SK-MEL-5 (cell line): ENCODE measurements at places on chromosomes 12 and 14.

GRCh38 chr12:6788972-6789924, at the start of gene CD4:
TSS of gene CD4 (plus strand) at chr12:6789528. CDS start at chr12:6800139, 10,611 bp downstream.
- no peak for DNase-seq

DNA sequence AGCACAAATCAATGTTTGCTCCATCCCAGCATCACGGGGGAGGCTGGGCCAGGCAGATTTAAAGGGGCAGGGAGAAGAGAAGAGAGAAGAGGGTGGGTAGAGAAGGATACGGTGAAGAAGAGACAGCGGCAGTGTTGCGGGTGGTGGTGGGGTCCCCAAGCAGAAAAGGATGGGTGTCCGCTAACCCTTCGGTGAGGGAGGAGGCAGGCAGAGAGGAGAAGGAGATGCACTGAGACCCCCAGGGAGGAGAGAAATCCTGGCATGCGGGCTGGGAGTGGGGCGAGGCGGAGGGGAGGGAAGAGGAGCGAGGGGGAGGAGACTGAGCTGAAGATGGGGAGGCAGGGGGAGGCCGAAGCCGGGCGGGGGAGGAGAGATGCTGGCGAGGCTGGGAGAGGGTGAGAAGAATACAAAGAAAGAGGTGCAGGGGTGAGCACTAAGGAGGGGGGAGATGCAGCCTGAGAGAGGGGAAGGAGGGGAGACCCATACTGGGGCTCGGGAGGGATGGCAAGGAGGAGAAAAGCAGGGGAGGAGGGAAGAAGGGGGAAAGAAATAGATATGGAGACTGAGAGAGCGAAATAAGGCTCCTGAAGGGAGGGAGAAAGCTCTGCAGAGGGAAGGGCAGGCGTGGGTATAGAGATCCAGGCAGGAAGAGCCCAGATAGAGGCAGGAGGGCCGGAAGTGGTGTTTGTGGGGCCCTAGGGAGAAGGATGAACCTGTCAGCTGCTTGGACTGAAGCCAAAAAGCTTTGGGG, at the start of gene JPH4:
TSS of gene JPH4 (minus strand) at position 231 of the 751 bp plus-strand sequence. CDS start 1,337 bp downstream, outside the sequence.
- peak; percentile 33 for DNase-seq

- DNase-seq, result no peak
Measured at GRCh38 chr12:121333747-121334146, 18.5 kb downstream of the ANAPC5 start.

DNA sequence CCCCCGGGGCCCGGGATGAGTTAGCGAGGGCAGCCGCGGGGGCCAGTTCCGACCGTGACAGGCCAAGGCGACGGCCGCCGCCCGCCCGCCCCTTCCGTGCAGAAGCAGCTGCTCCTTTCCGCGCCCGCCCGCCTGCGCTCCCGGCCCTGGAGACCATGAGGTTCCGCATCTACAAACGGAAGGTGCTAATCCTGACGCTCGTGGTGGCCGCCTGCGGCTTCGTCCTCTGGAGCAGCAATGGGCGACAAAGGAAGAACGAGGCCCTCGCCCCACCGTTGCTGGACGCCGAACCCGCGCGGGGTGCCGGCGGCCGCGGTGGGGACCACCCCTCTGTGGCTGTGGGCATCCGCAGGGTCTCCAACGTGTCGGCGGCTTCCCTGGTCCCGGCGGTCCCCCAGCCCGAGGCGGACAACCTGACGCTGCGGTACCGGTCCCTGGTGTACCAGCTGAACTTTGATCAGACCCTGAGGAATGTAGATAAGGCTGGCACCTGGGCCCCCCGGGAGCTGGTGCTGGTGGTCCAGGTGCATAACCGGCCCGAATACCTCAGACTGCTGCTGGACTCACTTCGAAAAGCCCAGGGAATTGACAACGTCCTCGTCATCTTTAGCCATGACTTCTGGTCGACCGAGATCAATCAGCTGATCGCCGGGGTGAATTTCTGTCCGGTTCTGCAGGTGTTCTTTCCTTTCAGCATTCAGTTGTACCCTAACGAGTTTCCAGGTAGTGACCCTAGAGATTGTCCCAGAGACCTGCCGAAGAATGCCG, 699 bp downstream of the MGAT2 start:
- peak; percentile 40 for DNase-seq

- no peak for DNase-seq
Measured at GRCh38 chr14:34824826-34825225, 50.3 kb downstream of the BAZ1A start.

DNA sequence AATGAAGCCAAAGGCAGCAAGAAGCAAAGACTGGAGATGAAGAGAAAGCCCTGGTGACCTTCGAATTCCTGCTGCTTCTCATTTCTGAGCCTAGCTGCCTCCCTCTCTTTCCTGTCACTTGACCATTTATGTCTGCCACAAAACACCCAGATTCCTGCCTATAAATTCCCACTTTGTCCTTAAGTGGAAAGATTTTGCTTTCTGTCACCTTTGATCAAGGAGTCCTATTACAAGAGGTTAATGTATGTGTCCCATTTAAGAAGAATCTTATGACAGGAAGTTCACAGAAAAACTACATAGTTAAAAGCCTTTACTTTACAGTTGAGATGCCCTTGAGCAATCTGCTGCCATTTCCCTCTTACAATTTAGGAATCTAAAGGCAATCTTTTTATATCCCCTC, 155.7 kb downstream of the GALC start:
- DNase-seq, result peak; percentile 92

GRCh38 chr14:75132382-75133086, 5.7 kb upstream of the NEK9 start:
- DNase-seq, result peak; percentile 89

GRCh38 chr12:107331912-107332311, 238.6 kb upstream of the CRY1 start:
- DNase-seq, result no peak

- DNase-seq, result peak; percentile 77
Measured at GRCh38 chr12:90940872-90941499, 14.0 kb downstream of the CCER1 start.

DNA sequence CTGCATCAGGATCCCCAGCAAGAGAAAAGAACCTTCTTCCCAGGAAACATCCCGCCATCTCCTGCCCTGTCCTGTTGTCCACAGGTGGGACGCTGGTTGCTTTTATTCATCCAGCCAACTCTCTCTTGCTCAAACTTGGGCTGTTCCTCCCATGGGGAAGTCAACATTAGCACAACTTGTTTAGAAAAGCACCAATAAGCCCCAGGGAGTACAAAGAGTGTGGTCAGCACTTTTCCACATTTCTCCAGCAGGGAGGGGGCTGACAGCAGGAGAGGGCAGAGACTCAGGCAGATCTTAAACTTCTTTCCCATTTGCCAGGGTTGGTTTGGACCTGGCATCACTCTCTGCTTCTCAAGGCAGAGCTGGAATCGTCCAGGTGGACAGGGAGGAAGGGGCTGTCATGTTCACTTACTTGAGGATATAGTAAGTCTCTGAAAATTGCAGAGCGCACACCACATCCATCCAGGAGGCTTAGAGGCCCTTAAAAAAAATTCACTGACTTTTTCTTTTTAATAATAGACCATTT, 74.9 kb downstream of the RBM19 start:
- no peak for DNase-seq

DNA sequence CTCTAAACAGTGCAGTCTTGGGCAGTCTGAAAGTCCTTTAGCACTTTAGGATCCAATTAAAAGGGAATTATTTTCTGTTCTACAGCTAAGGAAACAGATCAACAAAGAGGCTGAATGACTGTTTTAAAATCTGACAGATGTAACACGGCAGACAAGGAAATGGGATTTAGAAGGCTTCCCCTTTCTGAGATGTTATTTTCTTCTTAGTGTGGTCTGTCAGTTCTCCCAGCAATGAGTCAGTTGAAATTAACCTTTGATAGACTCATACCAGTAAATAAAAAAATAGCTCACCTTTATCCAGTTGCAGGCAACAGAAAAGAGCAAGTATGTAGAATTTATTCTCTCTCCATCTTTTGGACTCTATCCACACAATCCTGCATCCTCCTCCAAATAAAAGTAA, 98.1 kb downstream of the NEDD1 start:
- no peak for DNase-seq

DNA sequence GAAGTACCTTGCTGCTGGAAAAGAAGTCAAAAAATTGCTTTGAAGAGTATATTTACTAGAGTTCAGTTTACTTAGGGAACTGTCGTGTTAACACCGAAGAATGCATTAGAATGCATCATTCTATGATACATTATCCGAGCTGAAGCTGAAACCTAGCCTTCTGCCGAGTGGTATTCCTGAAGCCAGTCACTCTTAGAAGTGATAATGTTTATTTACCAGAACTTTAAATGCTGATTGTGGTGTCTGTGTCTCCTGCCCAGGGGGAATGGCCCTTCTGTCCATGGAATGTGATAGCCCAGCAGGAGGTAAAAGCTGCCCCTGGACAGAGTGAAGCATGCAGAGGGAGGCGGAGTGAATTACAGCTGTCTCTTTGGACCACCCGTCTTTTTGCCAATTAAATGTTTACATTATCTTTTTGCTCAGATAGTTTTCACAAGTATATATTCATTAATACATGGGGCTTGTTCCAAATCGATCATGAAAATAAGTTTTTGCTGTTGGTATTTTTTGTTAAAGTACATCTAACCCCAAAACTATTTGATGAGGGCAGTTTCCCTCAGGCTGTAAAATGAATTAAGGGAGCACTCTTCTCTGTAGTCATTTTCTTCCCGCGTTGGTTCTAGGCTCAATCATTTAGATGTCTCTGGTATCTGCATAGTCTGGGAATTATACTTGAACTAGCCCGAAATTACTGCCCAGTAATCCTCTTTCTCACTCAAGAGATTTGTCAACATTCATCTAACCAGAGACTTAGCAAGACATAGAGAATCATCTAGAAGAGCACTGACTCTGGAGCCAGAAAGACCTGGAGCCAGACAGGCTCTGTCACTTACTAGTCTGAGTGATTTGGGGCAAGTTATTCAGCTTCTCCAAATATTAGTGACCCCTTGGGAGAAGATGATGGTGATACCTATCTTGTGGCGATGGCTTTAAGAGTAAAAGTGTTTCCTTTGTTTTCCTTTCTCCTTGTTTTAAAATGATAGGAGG, 147.6 kb downstream of the CRADD start:
- no peak for DNase-seq

GRCh38 chr12:14769466-14769968, 33.8 kb downstream of the WBP11 start:
- peak; percentile 37 for DNase-seq

GRCh38 chr12:47652521-47653234, 53.2 kb downstream of the RPAP3 start:
- DNase-seq, result peak; percentile 14

DNA sequence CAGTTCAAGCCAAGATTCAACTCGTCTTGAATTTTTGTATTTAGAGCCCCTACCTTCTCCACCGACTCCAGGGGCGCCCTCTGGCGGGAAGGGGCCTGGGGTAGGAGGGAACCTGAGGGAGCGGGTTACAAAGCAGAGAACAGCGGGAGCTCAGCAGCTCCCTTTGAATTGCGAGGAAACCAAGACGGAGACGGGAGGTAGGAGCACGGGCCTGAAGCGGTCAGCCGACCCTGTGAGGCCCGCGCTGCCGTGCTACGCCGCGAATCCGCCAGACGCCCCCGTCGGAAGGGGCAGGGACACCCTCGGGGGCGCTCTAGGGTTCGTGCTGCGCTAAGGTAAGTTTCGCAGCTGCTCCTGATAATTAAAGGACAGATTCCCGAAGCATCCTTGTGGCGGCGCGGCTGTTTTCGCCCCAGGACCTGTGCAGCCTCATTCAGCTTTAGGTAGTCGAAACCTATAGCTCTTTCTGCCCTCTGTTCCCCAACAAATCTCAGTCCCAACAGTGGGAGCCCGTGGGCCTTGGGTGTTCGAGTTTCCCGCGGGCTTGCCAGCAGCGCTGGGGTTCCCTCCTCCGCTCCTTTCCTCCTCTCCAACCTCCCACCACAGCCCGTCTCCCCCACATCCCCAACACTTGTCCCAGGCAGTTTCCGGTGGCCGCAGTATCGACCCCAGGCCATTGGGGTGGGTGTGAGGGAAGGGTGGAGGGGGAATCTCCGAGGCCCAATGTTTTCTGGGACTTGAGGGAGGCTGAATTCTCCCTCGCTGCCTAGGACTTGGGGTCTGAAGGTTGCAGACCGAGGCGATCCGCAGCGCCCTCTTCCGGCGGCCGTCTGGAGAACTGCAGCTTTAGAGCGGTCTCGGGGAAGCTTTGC, 5.1 kb upstream of the NKX2-1 start:
- DNase-seq, result peak; percentile 71

DNA sequence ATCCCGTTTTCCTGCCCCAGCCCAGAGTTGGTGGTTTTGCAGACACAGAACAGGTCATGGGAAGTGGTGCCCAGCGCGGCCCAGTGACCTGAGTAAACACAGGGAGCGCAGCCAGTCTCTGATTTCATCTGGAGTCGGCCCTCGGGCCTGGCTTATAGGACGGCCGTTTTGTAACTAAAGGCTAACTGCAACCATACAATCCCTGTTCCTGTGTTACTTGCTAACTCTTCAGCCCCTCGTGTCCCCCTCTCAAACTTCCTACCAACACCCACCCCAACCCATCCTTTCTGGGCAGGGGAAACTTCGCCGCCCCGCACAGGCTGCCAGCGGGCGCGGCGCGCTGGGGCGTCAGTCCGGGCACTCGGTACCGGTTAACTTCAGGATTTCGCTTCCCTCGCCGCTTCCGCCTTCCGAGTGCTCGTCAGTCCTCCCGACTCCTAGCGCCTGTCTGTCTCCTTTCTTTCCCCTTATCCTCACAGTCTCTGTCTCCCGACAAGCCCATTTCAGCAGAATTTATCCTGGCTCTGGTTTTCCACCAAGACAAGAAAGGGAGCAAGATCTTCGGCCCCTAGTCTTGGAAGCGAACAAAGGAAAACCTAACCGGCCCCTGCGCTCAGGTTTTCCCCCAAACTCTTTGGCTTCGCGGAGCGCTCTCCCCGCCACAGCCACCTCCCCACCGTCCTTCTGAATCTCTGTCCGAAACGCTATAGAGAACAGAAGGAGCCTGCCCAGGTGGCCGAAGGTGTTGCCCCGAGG, 2.0 kb downstream of the SIX1 start:
- DNase-seq, result no peak

DNA sequence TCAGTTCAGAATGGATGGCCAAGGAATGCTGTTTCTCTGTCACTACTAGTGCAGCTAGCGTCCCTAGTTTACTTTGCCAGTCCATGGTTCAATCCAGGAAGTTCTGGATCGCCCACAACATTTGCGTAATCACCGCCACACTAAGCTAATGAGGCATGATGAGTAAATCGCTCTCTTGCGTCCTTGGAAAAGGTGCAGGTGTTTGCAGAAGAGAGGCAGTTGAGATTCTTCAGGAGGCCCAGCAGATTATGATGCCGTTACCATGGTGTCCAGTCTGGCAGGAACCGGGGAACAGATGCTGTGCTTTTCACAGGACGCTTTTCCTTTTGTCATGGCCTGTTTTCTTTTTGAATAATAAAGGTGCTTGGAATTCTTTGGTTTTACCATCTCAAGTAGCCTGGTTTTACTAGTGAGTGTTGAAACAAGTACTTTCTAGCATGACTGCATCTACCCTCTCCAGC, 9.0 kb downstream of the TPH2 start:
- DNase-seq, result no peak

- peak; percentile 19 for DNase-seq
Measured at GRCh38 chr14:79369359-79370332, 841.7 kb downstream of the DIO2 start.

DNA sequence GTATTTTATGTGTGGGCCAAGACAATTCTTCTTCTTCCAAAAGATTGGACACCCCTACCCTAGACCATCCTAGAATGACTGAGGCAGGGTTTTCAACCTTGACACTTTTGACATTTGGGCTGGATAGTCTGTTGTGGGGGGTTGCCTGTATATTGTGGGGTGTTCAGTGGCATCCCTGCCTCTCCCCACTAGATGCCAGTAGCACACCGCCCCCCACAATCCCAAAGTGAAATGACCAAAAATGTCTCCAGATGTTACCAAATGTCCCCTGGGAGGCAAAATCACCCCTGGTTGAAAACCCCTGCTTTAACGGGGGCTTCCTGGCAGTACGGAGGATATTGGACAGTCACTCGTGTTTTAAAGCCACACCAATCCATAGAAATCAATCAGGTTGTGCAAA, 219.6 kb downstream of the PHETA1 start:
- DNase-seq, result peak; percentile 23
